Pulmonary artery endothelial cell (primary cell): ENCODE measurements at places on chromosomes 11 and 22.

GRCh38 chr11:45108070-45109064, 38.1 kb upstream of the PRDM11 start:
- no peak for DNase-seq

DNA sequence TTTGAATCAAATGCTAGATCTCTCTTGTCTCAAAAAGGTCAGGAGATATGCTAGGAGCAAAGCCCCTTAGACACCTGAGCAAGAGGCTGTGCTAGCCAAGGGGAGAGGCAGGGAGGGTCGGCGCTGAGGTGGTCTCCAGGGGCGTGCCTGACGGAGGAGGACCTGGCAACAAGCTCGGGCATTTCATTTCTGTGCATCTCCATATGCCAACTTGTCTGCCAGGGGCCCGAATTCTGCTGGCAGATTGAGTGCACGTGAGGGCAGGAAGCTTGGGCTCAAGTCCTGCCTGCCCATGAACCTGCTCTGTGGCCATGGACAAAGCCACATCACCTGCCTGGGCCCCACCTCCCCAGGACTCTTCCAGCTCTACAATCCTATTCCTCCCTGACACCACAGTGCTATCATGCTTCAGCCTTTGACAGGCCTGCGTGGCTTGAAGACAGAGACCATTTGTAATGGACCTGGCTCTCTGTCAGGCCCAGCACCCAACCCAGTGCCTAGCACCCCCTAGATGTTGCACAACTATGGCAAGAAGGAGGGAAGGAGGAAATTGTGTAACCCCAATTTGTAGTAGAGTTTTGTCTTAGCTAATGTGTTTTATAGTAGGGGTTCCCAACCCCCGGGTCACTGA, 16.3 kb upstream of the VSIG10L2 start:
- DNase-seq = no peak

DNA sequence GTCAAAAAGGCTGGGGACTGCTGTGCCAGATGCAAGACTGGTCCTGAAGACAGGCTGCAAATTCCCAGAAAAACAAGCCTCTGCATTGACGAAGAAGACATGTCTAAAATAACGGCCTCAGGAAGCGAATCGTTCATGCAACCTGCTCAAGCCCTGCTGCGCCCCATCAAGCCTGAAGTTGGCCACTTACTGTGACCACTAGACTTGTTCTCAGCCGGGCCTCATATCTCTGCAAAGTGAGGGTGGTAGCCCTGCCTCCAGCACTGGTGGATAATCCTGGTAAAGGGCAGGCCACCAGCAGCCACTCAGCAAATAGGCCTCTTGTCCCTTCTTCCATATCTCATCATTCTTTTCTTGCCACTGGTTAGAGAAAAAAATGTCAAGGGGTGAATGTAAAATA, 11.8 kb downstream of the LTO1 start:
- no peak for DNase-seq

- DNase-seq = no peak
Measured at GRCh38 chr11:107996006-107996776, 12.5 kb upstream of the CUL5 start.

DNA sequence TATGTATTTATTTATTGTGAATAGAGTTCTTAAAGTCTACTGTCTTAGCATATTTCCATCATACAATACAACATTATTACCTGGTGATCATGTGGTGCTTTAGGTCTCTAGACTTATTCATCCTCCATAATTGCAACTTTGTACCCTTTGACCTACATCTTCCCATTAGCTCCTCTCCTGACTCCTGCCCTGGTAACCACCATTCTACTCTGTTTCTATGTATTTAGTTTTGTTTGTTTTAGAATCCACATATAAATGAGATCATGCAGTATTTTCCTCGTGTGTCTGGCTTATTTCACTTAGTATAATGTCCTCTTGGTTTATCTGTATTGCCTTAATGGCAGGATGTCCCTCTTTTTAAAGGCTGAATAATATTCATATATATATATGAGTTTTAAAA, 22.7 kb downstream of the NCAM1 start:
- DNase-seq = no peak

- no peak for DNase-seq
Measured at GRCh38 chr11:122359081-122359571, 243.1 kb upstream of the BLID start.

GRCh38 chr11:123546515-123546914, 107.9 kb downstream of the SCN3B start:
- DNase-seq = no peak

DNA sequence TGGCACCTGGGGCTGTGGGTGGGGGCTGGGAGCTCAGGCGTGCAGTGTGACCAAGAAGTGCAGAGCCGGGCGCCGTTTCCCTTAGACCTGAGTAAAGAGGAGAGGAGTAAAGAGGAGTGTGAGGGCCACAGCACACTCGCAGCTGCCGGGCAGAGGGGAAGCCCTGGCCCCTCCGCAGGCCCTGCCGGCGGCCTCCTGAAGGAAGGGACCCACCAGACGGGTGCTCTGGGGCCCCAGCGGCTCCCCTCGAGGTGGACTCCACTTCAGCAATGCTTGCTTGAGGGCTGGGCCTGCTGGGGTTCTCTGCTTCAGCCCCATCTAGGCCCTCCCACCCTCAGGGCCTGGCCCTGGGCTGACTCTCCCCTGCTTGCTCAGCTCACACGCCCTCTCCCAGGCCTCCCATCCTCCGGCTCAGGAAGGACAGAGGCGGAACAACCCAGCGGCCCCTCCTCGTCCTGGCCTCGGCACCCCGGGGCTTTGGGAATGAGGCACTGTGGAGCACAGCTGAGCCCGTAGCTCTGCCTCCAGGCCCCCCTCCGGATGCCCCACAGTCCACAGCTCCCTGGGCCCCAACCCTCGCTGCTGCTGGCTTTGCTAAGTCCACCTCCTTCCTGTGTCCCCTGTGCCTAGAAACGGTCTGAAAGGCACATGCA, 1198.7 kb downstream of the BRD1 start:
- no peak for DNase-seq

DNA sequence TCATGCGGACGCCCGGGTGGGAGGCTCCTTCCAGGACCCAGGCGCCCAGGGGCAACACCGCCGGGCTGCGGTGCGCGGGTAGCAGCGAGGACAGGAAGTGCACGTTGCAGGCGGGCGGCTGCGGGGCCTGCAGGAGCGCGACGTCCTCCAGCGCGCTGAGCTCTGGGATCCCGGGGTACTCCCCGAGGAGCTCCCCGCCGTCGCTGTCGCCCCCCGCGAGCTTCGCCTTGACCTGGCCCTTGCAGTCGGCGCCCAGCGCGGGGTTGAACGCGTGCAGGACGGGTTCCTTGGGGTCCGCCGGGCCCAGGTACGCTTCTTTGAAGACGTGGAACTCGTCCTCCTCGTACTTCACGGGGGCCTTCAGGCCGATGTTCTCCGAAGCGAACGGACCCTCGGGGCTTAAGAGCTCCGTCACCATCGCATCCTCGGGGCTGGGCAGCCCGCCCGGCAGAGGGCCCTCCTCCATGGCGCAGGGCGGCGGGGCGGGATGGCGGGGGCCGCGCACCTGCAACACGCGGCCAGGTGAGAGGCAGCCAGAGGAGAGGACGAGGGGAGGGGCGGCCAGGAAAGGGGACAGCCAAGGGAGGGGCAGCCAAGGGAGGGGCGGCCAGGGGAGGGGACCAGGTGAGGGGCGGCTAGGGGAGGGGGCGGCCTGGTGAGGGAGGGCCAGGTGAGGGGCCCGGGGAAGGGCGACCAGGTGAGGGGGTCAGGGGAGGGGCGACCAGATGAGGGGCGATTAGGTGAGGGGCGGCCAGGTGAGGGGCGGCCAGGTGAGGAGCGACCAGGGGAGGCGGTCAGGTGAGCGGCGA, 921 bp downstream of the TESMIN start:
- no peak for DNase-seq

DNA sequence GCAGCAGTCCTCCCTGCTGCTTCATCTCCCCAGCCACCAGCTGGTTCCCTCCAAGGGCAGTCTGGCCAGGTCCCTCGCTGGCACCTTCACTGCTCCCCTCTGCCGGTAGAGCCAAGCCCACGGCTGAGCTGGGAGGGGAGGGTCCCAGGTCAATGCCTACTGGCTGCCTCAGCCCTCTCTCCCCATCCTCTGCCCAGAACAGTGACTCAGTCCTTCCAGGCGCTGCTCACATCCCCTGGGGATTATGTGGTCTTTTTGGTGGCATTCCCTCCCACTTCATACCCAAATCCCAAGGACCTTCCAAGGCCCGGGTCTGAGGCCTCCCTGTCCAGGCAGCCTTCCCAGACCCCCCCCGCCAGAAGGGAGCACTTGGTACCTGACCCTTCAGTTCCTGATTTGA, 44.9 kb downstream of the WNT7B start:
- no peak for DNase-seq

GRCh38 chr22:47495110-47495509, 732.7 kb downstream of the TBC1D22A start:
- DNase-seq = no peak
